ENCODE measurements at places on chromosomes 16 and 17. TPM values are rescaled to one million over a fixed set of nuclear protein-coding genes. Genes with fewer than 3 reads are reported as not detected.

DNA sequence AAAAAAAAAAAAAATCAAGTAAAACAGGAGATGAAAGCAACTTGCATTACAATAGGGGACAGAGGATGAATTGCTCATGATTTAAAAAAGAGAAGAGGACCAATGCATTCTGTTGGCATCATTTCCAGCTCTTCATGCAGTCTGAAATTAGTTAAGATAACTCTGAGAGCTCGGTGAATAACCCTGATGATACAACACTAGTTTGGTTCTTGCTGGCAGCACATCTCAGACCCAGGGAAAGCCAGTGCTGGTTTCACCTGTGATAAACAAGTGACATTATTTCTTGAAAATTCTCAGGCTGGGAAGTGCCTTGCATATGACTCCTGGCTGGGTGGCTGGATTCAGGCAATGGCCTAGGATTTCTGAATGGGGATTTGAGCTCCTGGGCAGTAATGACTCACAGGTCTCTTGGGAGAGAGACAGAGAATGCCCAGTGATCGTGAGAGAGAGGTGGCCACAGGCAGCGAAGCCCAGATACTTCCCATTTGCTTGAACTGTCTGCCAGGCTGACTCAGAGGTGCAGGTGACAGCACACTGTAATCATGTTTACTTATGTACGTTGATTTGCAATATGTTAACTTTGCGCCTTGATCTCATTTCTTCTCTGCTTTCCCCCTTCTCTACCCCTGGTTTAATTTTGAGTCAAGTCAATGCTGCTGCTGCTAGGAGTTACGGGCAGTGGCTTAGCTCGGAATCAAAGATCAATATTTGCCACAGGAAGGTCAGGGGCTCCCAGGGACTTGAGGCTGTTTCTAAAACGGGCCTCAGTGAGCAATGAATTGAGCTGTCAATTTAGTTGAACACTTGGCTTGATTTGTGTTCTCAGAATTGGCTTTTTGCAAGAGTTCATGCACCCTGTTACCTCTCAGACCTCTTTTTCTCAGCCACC is 27.1 kb downstream of the ARSG start:
- no peak for DNase-seq

Gene C16orf90
- not detected for total RNA-seq

DNA sequence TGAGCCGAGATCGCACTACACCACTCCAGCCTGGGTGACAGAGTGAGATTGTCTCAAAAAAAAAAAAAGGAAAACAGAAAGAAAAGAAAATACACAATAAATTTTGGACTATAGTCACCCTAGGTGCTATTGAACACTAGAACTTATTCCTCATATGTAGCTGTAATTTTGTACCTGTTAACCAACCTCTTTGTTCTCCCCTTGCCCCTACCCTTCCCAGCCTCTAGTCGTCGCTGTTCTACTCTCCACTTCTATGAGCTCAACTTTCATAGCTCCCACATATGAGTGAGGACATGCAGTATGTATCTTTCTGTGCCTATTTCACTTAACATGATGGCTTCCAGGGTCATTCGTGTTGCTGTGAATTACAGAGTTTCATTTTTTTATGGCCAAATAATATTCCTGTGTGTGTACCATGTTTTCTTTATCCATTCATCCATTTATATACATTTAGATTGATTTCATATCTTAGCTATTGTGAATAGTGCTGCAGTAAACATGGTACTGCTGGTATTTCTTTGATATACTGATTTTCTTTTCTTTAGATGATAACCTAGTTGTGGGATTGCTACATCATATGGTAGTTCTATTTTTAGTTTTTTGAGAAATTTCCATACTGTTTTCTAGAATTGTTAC is 28.3 kb downstream of the VPS35L start:
- peak; percentile 23 for DNase-seq

Gene TPSG1
- not detected for total RNA-seq

Gene HES7
- total RNA-seq, result not detected

Gene TMEM204
- total RNA-seq, result 14.7 TPM

- DNase-seq, result peak; percentile 90
These were observed 15.8 kb downstream of the SLC7A5 start for GRCh38 chr16:87853411-87854052.

Gene SLC47A2
- not detected for total RNA-seq

DNA sequence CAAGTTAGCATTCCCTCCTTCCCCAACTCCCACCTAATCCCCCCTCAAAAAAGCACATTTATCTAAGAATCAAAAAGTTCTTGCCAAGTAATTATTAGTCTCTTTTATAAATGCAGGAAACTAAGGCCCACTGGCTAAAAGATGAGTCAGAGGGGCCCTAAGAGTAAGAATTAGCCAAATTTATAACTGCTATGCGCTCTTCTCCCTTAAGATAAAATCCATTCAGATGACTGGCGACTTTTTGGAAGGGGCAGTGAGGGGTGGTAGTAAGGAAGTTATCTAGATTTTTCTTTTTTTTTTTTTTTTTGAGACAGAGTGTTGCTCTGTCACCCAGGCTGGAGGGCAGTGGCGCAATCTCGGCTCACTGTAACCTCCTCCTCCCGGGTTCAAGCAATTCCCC is 17.1 kb downstream of the ZNF652 start:
- DNase-seq, result no peak

Gene KCTD19
- not detected for total RNA-seq

DNA sequence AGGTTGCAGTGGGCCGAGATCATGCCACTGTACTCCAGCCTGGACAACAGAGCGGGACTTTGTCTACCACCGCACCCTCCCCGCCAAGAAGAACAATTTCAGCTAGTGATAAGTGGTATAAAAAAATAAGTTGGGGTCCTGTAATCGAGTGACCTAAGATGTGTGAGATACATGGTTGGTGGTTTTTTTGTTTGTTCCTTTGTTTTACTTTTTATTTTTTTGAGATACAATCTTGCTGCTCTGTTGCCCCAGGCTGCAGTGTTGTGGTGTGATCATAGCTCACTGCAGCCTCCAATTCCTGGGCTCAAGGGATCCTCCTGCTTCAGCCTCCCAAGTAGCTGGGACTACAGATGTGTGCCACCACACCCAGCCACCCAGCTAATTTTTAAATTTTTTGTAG is 58.7 kb downstream of the PITPNC1 start:
- DNase-seq, result no peak

GRCh38 chr17:29650396-29650795 is 27.7 kb upstream of the CORO6 start:
- DNase-seq, result no peak

DNA sequence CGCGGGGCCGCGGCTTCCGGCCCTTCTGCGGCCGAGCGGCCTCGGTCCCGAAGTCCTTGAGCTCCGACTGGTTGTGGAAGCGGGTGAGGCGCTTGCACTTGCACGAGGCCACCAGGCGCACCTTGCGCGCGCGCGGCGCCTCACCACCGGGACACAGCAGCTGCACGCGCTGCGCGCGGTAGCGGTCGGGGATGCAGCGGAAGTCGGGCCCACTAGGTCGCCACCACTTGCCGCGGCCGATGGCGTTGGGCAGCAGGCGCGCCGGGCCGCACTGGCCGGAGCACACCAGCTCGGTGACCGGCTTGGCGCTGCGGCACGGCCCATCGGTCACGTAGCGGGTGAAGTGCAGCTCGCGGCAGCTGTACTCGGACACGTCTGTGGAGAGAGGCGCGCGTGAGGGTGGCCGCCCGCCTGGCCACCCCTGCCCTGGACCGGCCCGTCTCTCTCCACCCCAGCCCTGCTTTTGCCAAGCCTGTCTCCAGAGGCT is 3.2 kb downstream of the SOST start:
- DNase-seq, result peak; percentile 30

DNA sequence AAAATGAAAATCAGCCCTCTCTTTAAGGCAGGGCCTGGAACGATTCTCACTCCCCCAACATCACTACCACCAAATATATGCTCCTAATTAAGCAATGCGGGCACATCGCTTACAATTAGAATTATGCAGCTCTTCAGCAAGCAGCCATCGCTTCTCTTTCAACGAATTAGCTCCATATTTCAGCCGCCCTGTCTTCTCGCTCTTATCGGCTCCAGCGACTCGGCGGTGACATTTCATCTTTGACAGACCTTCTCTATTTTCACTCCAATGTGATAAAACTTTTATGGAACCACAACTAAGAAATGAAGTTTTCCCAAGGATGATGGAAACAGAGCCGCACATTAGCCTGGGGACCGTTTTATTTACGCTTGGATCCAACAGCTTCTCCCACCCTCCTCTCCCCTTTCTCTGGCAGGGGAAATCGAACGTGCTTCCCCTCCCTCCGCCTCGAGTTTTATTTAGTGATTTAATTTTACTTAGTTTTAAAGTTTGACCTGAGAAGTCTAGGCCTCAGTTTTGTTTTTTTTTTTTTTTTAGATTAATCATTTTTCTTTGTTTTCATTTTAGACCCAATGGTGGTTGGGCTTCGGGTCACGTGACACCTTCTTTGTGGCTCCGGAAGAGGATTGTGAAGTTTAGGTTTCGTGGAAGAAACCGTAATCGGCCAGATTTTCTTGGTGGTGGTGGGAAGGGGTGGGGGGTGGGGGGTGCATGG is 3.1 kb upstream of the HOXB2 start:
- DNase-seq, result no peak

DNA sequence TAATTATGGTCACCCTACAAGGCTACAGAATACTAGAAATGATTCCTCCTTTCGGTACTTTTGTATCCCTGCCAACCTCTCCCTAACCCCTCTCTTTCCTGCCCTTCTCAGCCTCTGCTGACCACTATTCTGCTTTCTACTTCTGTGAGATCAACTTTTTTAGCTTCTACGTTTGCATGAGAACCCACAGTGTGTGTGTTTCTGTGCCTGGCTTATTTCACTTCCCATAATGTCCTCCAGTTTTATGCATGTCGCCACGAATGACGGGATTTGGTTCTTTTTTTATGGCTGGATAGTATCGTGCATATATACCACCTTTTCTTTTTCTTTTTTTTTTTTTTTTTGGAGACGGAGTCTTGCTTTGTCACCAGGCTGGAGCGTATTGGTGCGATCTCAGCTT is 92.1 kb downstream of the RAP1GAP2 start:
- no peak for DNase-seq

- no peak for DNase-seq
These were observed 164.0 kb downstream of the LAT start for GRCh38 chr16:29148867-29149272.

DNA sequence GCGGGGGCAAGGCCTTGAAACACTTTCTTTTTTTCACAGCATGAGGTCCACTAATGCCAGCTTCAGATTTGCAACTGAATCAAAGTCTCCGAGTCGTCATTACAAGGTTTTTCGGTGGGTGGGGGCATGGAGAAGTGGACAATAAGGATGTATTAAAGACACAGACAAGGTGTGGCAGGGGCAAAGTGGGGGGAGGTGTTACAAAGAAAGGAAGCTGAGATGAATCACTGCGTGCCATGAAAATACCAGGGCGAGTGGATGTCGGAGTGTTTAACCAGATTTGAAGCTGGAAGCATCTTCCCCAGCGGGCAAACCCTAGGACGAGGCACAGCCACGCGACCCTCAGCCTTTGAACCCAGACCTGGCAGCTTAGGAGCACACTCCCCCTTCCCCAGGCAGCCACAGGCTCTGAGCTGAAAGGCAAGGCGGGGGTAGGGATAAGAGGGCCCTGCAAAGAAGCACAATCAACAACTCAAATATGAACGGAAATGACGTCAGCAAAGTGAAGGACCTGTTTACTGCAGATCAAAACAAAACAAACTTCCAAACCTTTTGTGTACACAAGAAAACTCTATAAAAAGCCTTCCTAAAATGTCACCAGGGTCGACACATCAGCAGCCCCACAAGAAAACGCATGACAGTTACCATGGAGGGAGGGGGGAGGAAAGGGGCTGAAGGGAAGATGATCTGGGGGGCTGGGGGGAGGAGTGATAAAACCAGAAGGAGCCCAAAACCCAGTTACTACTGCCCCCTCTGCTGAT is 5.6 kb upstream of the ZFHX3 start:
- DNase-seq, result no peak

DNA sequence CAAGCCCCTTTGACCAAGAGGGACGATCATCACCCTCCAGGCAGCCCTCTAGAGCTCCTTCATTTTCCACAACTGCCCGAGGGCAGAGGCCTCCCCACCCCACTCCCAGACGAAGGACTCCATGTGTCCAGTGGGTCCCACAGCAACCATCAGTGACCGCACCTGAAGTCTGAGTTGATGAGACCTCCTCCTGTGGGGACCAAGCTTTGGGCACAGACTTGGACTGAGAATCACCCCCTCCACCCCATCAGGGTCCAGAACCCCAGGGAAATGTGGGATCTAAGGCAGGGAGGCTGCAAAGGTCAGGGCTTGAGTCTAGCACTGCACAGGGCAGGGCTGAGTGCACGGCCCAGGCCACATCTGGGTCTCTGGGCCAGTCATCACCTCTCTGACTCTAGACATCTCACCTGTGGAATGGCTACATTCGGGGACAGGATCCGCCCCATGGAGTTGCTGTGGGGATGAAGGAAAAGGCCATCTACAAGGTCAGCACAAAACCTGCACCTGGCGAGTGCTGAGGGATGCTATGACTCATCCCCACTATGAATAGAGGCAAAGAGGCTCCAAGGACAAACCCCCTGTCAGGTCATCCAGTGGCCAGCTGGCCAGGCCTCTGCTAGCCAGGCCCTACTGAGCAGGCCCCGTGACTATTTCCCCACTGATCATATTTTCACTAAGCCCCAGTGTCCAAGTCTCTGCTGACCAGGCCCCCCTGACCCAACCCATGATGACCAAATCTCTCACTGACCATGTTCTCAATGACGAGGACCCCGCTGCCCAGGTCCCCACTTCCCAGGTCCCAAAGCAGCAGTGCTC is 38.4 kb downstream of the TNFRSF13B start:
- DNase-seq, result no peak

DNA sequence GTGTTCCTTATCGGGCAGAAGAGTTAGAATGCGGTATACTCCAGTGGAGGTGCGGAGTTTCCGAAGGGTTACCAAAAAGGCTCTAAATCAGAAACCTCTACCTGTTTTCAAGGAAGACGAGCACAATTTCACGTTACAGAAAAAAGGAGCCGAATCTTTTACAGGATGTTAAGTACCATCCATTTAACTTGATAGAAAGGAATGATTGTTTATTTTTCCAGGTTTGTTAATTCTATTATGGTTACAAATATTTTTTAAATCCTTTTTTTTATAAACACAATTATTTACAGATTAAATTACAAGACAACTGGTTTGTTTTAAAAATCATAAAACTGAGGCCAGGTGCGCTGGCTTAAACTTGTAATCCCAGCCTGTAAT is 18.2 kb downstream of the ZNF213 start:
- no peak for DNase-seq

Gene GPR139
- not detected for total RNA-seq

Gene NEUROD2
- total RNA-seq, result not detected

Measured in heart right ventricle (tissue), 16 donors.